ENCODE measurements at places on chromosomes 11 and 22. TPM values are rescaled to one million over a fixed set of nuclear protein-coding genes. Genes with fewer than 3 reads are reported as not detected.

DNA sequence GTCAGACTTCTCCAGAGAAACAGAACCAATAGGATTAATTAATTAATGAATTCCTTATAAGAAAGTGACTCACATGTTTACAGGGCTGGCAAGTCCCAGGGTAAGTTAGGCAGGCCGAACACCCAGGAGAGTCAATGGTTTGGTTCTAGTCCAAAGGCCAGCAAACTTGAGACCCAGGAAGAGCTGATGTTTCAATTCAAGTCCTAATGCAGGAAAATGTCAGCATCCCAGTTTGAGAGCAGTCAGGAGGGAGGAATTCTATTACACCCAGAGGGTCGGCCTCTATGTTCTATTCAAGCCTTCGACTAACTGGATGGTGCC is 466.0 kb downstream of the INSC start:
- DNase-seq, result no peak
- H3K36me3 ChIP-seq, result no peaks in the 10 kb centered on the region
- H3K27me3 ChIP-seq, result no peaks in the 10 kb centered on the region
- H3K4me1 ChIP-seq, result no peaks in the 10 kb centered on the region
- no peak overlapping the region for H3K4me3 ChIP-seq
- no peak overlapping the region for H3K27ac ChIP-seq

GRCh38 chr11:69078930-69079605 is 30.3 kb downstream of the TPCN2 start:
- no peak for DNase-seq
- no peaks in the 10 kb centered on the region for H3K27me3 ChIP-seq
- no peak overlapping the region for H3K4me3 ChIP-seq

The AP2A2 gene
- 92.7 TPM for total RNA-seq

The YAP1 gene
- total RNA-seq, result 130 TPM
